ENCODE measurements at places on chromosomes 16 and 17. TPM values are rescaled to one million over a fixed set of nuclear protein-coding genes. Genes with fewer than 3 reads are reported as not detected.

ALOX12B gene
- 1.8 TPM for total RNA-seq

CCL2 gene
- total RNA-seq: 65.2 TPM

VEZF1 gene
- 41.8 TPM for total RNA-seq

CCDC200 gene
- not detected for total RNA-seq

KRTAP9-8 gene
- not detected for total RNA-seq

CTRL gene
- total RNA-seq: 1.8 TPM

CTRB1 gene
- not detected for total RNA-seq

E4F1 gene
- 27.2 TPM for total RNA-seq
